ENCODE measurements at places on chromosomes 11 and 22. TPM values are rescaled to one million over a fixed set of nuclear protein-coding genes. Genes with fewer than 3 reads are reported as not detected.

FOLH1 gene
- polyA plus RNA-seq, result 1.0 TPM

KCNQ1 gene
- not detected for polyA plus RNA-seq

DNA sequence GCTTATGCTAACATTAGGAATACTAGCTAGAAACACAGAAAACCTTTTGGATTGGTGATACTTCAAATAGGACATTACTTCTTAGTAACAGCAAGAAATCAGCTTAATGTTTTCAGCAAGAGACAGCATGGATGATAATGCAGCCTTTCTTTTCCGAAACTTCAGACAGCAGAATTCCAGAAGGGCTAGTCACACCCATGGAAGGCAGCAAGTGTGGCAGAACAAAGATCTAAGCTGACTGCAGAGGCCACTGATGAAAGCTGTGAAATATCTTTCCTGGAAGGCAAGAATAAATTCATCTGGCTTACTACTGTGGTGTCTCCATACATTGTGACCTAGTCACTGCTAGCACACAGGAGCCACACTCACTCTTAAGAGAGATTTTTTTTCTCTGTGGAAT is 100.3 kb downstream of the CCDC83 start:
- no peak for DNase-seq

GRCh38 chr11:27600656-27601055 is 94.1 kb upstream of the LIN7C start:
- DNase-seq, result no peak

All from keratinocyte (primary cell).